Lung (tissue), 17 donors: ENCODE measurements at places on chromosomes 16 and 17. TPM values are rescaled to one million over a fixed set of nuclear protein-coding genes. Genes with fewer than 3 reads are reported as not detected.

GRCh38 chr17:4693416-4693815 lies 10.5 kb downstream of the PELP1 start:
- DNase-seq = no peak

DNA sequence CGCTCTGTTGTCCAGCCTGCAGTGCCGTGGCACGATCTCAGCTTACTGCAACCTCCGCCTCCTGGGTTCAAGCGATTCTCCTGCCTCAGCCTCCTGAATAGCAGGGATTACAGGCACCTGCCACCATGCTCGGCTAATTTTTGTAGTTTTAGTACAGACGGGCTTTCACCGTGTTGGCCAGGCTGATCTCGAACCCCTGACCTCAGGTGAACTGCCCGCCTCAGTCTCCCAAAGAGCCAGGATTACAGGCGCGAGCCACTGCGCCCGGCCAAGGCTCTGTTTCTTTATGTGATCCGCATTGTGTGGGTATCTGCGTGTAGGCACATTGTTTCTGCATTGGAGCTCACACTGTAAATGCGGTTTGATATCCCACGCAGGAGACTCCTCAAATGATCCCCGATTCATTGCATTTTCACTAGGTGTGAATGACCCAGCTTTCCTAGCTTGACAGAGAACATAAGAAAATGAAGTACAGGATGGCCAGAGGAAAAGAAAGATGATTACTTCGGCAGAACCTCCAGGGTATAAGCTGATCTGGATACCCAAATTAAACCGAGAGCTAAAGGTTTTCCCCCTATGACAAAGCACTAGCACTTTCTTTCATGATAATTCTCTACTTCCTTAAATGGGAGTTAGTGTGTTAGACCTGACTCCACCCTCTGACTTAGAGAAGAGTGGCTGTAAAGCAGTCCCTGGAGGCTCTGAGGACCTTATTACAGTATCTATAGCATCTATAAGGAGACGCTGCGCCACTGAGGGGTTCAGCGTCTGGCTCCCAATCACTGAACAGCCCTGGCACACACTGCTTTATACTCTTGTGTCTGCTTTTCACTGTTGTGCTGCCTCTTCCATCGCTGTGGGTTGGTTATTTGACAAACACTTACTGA lies 17.3 kb downstream of the COTL1 start:
- no peak for DNase-seq

Gene WFIKKN1
- 0.44 TPM for polyA plus RNA-seq

DNA sequence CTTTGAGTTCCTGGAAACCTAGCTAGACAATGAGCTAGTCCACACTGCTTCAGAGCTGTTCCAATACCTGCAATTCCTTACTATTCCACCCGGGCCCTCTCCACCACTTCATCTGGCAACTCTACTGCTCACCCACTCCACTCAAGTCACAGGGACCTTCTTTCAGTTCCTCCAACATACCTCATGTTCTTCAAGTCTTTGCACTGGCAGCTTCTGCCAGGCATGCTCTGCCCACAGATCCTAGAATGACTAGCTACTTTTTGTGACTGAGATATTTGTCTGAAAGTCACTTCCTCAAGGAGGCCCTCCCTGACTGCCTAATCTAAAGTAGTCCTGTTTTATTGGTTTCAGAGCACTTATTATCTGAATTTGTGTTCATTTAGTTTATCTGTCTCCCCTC lies 86.4 kb downstream of the TEX14 start:
- DNase-seq = no peak

DNA sequence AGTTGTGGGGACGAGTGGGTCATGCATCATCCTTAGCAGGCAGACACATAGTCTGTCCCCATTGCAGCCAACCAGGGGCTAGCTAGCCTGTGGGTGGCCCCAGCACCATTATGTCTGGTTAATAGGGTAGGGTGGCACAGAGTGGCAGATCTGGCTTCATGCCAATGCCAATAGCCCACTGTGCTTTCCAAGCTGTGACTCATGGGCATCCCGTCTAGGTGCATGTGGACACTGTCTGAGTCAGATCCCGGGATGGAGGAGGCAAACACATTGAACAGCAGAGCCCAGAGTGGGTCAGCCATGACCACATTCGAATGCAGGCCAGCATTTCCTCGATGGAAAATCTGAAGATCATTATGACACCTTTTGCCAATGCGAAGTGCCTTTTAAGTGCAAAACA lies 2.5 kb downstream of the HS3ST2 start:
- DNase-seq = no peak

DNA sequence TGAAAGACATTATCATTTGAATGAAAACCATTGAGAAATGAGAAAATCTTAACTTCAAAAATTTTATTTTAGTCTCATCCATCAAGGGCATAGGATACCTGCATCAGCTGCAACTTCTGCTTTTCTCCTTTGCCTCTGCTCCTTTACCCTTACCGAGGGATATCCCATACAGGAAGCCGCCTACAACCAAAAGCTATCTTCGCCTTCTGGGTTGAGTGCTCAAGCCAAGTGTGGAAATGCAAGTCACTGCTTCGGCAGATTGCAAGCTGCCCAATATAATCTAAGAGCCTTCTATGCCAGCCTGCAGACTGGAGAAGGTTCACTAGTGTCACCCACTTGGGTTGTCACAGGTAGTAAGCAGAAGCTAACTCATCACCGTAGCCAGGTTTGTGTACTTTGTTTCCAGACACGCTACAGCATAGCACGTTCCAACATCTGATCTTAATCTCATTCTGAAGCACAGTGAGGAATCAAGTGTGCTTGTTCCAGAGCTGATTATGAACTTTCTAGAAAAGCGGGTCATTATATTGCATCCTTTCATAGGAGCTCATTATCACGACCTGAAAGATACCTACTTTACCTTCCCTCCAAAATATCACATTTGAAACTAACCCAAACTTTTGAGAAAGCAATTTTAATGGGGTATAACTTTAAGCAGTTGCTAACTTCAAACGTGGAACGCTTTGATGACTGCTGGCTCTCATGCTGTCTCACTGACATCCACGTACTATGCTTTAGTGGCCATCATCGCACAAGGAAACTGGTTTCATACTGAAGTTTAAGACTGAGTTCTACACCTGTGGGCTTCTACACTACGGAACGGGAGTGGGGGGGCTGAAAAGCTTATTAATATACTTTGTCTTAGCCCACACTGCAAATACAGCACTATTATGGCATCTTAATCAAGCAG lies 8.0 kb upstream of the UNK start:
- no peak for DNase-seq

DNA sequence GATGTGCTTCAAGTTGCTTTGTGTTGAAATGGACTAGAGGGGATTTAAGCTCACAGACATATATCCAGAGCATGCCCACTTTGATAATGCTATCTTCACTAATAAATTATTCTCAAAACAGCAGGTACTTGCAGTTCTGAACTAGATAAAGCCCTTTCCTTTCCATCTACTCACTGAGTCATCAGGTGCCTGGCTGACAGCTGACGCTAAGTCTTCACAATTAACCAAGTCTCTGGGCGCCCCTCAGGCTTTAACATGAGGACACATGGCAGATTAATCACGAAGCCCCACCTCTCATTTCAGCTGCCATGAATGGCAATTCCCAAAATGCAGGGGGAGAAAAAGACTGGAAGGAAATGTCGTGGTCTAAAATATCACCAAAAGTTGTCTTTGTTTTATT lies 29.5 kb upstream of the CRISPLD2 start:
- DNase-seq = no peak

DNA sequence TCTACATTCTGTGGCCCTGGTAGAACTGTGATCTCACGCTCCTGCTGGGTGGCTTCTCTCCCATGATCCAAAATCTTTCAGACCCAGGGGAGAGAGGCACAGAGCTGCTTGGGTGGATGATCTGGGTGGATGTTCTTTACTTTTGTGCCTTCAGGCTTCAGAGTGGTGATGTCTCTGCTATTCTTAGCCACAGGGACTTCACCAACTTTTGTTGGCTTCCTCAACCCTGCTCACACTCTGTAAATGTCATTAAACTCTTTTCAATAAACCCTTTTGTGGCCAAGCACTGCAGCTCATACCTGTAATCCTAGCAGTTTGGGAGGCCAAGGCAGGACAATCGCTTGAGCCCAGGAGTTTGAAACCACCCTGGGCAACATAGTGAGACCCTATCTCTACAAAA lies 7.6 kb downstream of the CLEC10A start:
- DNase-seq = no peak

Gene VMO1
- polyA plus RNA-seq = 21.8 TPM

Gene DGKE
- 2.8 TPM for polyA plus RNA-seq

Gene KCTD19
- 0.24 TPM for polyA plus RNA-seq

DNA sequence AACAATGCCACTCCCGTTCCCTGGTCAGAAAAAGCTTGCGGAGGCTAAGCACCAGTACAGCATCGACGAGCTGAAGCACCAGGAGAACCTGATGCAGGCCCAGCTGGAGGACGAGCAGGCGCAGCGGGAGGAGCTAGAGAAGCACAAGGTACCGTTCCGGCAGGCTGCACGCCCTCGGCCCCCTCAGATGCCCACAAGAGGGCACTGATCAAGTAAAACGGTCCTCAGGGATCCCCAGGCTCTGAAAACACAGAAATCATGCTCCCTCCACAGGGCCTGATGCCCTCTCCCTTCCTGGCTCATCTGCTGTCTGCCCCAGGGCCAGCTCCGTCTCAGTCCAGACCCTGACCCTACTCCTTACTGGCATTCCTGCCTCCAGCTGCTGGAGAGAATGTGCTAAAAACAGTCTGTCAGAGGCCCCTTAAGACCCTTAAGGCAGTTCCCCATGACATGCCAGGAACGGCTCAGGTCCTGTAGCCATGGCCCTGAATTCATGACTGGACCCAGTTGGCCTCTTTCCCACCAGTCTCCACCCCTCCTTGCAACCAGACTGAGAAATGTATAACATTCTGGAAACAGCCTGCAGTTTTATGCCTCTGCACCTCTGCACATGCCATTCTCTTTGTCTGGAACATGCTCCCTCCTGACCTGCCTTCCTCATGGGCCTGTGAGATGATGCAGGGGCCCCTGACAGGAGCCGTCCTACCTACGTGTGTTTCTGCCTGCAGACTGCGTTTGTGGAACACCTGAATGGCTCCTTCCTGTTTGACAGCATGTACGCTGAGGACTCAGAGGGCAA lies 21.8 kb downstream of the DRC3 start:
- no peak for DNase-seq

Gene KRT39
- not detected for polyA plus RNA-seq

DNA sequence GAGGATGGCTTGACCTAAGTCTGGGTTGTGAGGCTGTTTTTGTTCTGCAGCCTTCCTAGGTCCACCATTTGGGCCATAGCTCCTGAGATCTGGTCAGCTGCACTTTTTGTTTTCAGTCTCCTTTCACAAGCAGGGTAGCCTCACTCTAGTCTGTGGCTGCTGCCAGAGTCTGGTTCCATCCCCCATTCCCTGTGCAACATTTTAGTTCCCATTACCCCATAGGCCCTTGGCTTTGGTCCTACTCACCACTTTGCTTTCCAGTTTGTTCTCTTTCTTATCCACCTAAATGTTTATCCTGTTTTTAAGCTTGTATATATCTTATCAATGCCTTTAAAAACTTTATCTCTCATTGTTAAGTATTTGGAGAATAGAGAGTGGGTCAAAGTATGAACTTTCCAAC lies 6.5 kb upstream of the XYLT2 start:
- no peak for DNase-seq

DNA sequence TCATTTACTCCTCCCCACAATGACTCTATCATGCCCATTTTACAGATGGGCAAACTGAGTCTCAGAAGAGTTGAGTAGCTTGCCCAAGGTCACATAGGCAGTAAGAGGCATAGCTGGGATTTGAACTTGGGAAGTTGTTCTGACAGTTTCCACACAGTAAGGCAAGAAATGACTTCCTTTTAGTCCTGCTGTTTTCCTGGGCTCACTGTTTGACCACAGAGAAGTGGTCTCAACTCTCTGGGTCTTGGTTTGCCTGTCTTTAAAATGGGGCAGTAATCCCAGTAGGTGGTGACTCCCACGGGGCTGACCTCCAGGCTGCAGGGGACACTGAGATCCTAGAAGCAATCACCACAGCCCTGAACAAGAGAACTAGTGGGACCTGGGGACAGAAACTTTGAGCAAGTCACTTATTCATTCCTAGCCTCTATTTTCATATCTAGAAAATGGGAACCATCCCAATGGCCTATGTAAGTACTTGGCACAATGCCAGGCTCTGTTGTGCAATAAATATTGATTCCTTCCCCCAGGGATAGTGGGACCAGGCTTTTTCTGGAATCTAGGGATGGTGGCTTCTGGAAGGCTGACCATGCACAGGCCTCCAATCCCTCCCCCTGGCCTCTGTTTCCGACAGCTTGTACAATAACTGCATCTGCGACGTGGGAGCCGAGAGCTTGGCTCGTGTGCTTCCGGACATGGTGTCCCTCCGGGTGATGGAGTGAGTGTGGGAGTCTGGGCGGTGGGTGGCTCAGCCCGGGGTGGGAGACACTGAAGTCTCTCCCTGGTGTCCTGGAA lies 20.5 kb downstream of the DEXI start:
- DNase-seq = peak; percentile 32

GRCh38 chr17:68381076-68381900 lies 76.0 kb downstream of the WIPI1 start:
- DNase-seq = no peak

GRCh38 chr17:62718429-62718828 lies 89.7 kb downstream of the MARCHF10 start:
- DNase-seq = no peak

DNA sequence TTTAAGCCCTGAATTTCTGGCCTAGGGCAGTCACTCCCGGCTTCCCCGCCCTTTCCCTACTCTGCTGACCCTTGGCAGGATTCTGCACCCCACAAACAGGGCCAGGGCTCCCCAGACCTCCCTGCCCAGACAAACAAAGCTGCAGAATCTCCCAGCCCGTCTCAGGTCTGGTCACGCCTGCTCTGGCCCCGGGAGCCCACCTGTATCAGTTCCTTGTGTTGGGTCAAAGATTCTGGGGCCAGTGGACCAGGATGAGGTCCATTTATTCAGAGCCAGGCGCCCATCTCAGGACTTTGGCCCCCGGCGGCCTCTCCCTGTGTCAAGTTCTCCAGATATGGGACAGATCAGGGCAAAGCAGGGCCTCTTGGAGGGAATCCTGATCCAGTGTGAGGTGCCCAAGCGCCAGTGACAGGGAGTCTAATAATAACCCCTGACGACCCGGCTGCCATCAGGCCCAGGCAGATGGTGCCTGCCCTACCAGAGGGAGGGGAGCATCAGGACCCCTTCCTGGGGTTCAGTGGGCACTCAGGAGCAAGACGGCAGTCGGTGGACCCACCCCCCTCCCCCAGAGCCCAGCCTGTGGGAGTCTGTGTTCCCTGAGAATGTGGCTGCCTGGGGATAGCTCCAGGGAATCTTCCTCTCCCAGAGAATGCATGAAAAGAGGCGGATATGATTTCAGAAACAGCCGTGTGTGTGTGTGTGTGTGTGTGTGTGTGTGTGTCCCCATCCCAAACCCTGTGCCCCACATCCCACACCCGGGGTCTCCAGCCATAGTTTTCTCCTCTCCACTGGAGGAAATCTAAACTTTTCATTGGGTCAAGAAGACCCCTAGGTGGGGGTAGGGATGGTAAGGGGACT lies 1.3 kb downstream of the TTYH2 start:
- no peak for DNase-seq

- no peak for DNase-seq
These were observed 80.9 kb upstream of the MTMR4 start for GRCh38 chr17:58595194-58595792.

Gene METTL26
- 200 TPM for polyA plus RNA-seq

Gene FNDC8
- polyA plus RNA-seq = not detected

GRCh38 chr16:80254970-80255369 lies 285.8 kb upstream of the DYNLRB2 start:
- no peak for DNase-seq

- DNase-seq = no peak
These were observed 532.0 kb downstream of the CDH11 start for GRCh38 chr16:64589836-64590235.
